ENCODE measurements at places on chromosomes 11 and 22. TPM values are rescaled to one million over a fixed set of nuclear protein-coding genes. Genes with fewer than 3 reads are reported as not detected.

The TRIM48 gene
- total RNA-seq, result not detected

DNA sequence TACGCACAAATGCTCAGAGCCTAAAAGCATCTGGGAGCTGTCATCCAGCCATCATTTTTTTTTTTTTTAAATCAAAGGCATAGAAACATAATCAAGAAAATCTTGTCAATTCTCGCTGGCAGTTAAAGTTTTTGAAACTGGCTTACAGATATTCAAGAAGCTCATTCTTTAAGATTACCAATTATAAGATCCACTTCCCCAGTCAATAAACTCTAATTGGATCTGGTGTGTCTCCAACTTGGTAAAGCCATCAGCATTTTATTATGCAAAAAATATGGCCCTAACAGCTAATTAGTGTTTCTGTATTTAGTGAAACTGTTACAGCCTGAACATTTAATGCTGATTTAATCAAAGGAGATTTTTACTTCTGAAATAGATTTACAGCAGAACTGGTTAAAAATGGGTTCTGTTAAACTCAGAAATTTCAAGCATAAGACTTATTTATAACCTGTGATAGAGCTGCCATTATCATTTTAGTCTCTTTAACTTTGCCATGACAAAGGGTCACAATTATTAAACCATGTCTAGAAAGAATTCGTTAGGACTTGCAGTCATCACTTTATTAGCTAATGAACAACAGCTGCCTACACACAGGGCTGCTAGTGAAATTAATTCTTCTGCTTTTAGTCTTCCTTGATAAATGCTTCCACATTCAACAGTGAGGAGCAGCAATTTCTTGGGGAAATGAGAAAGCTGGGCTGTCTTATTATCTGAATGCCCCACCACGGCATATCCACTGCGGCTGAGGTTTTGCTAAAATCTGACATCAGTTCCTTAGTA is 176.4 kb upstream of the PITPNB start:
- no peak for DNase-seq

The B3GAT1 gene
- total RNA-seq, result 0.29 TPM

DNA sequence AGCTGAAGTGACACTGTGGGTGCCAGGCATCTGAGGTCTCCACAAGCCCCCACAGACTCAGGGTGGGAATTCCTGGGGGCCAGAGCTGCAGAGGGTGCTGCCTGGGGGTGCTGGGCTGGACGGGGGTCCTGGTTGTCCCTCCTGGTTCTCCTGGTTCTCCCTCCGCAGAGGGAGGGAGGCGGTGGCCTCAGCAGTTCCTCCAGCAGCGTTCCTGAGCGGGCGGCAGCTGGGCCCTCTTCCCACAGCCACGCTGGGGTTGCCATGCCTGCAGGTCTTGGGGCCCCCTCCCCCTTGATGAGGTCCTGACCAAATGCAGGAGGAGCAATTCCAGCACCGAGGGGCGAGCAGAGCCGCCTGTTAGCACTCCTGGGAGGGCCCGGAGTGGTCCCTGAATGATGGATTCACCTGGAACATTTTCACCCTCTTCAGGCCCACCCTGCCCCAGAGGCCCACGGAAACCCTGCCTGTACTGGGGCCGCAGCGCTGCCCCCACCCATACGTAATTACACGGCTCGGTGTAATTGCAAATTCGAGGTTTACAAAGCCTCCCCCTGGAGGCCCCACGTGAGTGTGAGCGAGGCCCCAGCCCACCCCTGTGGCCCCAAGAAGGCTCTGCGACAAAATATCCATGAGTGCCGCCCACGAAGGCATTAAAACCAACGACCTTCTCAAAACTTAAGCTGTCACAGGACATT is 635 bp downstream of the C11orf21 start:
- no peak for DNase-seq

The TCN2 gene
- total RNA-seq, result 0.12 TPM

DNA sequence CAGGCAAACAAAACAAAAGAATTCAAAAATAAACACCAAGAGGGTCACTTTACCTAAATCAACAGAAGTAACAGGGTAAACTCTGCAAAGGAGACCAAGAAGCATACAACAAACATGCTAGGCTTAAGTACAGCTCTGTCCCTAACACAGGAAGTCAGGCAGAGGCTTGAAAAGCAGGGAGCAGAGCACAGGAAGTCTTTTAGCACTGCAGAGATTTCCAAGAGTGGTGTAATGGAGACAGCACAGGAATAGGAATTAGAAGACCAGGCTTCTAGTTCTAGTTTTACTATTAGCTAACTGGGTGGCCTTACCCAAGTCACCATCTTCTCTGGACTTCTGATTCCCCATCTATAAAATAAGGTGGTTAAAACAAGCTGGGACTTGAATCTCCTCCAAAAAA is 1.9 kb downstream of the RBFOX2 start:
- peak; percentile 34 for DNase-seq

The CD44 gene
- total RNA-seq, result 149 TPM

The MUC5AC gene
- total RNA-seq, result not detected

The VSIG10L2 gene
- total RNA-seq, result not detected

DNA sequence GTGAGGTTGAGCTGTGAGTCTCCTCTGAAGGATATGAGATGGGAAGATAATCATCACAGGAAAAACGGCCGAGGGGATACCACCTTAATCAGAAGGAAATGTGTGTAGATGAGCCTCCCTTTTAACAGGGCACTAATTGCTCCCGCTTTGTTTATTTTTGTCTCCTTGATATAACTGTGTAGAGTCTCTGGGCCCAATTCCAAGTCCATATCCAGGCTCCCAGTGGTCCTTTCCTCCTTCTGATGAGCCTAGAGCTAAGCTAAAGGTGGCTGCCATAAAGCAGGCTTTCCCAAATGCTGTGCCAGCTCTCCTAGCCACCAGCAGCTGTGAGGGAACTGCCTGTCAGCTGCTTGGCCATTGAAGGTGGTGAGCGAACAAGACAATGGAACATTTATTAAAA is 17.1 kb upstream of the CCDC90B start:
- no peak for DNase-seq

- DNase-seq, result no peak
These were observed 35.2 kb downstream of the BTG4 start for GRCh38 chr11:111476956-111477355.

The LSP1 gene
- total RNA-seq, result 6.5 TPM

The SYT12 gene
- 1.1 TPM for total RNA-seq

The NUMA1 gene
- total RNA-seq, result 74.2 TPM

The OR51I1 gene
- not detected for total RNA-seq

- DNase-seq, result no peak
These were observed 27.3 kb downstream of the INTS4 start for GRCh38 chr11:77967121-77967520.

DNA sequence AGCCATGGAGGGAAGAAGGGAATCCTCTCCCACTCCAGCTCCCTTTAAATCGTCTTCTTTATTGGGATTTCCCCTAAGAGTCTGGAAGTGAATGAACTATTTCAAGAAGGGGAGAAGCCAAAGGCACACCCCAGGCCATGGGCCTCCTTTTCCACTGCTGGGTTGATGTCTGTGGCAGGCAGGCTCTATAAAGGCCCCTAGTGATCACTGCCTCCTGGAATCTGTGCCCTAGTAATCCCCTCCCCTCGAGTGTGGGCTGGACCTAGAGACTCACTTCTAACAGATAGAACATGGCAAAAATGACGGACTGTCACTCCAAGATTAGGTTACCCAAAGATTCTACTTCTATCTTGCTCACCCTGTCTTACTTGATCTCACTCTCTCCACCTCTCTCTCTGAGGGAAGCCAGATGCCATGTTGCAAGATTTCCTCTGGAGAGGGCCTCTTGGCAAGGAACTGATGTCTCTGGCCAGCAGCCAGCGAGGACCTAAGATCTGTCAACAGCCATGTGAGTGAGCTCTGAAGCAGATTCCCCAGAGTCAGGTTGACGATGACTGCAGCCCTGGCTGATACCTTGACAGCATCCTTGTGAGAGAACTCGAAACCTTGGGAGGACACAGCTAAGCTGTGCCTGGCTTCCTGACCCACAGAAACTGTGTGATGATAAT is 444.8 kb downstream of the SOX6 start:
- DNase-seq, result peak; percentile 12

The BRSK2 gene
- not detected for total RNA-seq

DNA sequence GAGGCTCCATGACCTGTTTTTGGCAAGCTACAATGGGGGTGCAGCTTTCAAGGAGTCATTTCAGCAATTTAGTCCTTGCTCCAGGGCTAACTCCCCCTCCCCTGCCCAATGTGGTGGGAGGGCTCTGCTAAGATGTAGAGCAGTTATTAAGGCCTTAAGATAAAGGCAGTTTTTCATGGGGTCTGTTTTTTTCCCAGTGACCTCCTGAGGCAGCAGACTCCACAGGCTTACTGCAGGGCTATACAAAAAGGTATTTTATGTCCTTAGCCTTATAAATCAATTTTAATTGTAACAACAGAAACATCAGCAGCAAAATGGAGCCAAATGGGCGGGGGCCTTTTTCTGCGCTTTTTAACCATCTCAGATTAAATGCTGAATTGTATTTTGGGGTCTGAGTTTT is 192.3 kb downstream of the KIRREL3 start:
- DNase-seq, result no peak

- peak; percentile 59 for DNase-seq
These were observed 76.7 kb downstream of the TRIM29 start for GRCh38 chr11:120061036-120061760.

DNA sequence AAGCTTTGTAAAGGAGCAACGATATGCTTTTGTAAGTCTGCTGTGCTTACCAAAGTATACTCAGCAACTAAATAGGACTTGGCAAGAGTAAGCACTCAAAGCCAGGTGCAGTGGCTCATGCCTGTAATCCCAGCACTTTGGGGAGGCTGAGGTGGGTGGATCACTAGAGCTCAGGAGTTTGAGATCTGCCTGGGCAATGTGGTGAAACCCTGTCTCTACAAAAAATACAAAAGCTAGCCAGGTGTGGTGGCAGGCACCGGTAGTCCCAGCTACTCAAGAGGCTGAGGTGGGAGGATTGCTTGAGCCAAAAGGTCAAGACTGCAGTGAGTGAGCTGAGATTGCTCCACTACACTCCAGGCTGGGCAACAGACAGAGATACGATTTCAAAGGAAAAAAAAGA is 67.5 kb downstream of the PAK1 start:
- no peak for DNase-seq

GRCh38 chr11:8092587-8093424 is 11.8 kb downstream of the TUB start:
- DNase-seq, result peak; percentile 66

The KCNJ5 gene
- total RNA-seq, result not detected

DNA sequence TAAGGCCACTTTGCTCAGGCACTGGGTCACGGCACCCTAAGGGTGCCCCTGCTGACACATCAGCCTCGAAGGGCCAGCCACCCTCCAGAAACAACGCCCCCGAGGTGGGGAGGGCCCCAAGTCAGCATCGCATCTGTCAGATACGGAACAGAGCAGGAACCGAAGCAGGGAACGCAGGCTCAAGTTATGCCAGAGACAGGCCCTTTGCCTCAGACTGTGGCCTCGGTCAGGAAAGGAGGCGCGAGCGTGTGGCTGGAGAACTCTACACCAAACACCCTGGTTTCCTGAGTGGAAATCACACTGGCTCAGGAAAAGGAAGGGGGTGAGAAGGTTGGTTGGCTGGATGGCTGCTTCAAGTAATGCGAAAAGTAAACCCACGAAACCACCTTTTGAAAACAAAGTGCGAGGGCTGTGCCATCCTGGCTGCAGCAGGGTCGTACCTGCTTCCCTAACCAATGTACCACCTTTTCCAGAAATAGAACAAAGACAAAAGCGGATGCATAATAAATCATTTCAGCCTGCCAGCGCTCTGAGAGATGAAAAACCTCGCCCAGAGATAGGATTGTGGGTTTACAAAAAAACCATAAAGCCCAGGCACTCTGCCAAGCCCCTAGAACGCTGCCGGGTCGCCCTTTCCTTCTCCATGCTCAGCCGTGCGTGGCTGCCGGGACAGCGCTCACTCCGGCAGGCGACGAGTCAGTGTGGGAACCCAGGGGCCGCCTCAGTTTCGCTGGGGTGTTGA is 38.6 kb downstream of the TRMU start:
- DNase-seq, result peak; percentile 29

- DNase-seq, result peak; percentile 90
These were observed 34.7 kb downstream of the PARVA start for GRCh38 chr11:12411806-12412727.

Data from Daoy (cell line).